Inflammatory macrophage (primary cell): ENCODE measurements at places on chromosomes 2 and 18.

DNA sequence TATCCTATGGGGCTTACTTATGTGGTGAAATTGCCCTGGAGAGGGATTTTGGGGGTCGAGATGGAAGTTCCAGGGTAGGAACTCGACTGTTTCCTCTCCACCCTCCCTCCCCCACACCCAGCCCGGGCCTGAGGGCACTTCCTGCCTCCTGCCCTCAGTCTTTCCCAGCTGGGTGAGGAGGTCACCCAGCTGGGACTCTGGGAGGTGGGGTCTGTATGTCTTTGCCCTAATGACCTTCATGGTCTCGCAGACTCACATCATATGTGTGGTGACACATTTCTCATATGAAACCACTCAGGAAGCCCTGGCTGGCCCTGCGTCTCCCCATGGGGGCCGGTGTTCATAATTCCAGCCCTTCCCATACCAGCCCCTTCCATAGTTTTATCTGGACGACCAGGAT lies 12.4 kb downstream of the ATOH8 start:
- DNase-seq: no peak

GRCh38 chr2:164992818-164993217 lies 37.5 kb upstream of the SLC38A11 start:
- peak; percentile 51 for DNase-seq

DNA sequence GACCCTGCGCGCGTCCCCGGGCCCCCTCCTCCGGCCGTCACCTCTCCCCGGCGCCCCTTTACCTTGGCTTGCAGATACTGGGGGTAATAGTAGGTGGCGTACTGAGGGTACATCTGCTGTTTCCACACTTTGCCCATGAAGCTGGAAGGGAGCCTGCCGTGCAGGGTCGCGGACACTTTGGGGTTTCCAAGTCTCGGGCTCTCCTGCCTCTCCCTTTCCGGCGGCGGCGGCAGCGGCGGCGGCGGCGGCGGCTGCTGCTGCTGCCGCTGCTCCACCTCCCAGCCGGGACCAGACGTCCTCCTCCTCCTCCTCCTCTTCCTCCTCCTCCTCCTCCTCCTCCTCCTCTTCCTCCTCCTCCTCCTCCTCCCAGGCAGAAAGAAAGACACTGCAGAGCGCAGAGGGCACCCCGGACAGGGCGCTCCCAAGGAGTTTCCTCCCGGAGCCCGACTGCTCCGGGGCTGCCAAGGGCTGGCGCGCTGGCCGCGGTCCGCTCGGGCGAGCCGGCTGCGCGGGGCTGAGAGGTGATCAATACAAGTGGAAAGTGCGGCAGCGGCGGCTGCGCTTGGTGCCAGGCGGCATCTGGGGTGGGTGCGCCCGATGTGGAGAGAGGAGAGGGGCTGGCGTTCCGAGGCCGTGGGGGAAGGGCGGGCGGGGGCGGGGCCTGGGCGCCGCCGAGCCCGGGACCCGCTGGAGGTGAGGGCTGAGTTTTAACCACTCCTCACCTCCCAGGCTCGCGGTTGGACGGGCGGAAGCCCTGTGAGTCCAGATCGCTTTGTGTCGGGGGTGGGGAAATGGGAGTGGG lies at the start of gene RBMS1:
TSS of gene RBMS1 (minus strand) at position 581 of the 802 bp plus-strand sequence. CDS start at position 137, 444 bp downstream.
- DNase-seq: peak; percentile 42

DNA sequence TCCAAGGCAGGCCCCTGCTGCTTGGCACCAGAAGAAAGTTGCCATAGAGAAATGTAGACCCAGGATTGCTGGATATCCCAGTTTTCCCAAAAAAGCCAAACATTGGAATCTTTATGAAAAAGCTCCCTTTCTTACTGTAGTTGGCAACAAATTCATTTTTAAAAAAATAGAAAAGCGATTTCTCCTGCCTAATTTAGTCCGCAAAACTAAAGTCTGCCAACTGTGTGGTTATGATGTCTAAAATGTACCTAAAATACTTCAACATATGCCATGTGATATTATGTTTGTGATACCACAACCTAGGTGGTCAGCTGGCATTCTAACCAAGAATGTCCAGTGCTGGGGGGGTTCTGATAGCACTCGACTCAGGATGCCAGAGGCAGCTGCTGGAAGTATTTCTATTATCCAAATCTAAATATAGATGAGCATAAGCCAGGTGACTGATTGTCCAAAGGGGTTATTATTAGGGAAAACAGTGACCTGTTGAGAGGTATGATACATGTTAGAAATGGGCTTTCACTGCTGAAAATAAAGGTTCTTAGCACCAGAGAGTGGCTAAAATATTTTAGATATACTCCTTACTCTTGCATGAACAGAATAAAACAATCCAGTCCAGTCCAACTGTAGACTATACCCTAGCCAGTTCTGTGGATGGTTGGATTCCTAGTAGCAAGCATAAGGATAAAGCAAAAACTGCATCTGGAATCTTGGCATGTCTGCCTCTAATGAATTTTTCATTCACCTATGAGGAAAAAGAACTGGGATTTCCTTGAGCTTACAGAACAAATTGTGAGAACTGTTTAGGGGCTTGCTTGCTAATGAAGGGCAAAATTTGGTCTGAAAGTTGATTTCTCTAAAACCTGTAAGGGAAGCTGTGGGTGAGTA lies 101.7 kb downstream of the STK39 start:
- no peak for DNase-seq

GRCh38 chr2:2901384-2902345 lies 476.0 kb downstream of the EIPR1 start:
- no peak for DNase-seq

- DNase-seq: no peak
These were observed 27.7 kb downstream of the ITGA6 start for GRCh38 chr2:172455121-172455515.

DNA sequence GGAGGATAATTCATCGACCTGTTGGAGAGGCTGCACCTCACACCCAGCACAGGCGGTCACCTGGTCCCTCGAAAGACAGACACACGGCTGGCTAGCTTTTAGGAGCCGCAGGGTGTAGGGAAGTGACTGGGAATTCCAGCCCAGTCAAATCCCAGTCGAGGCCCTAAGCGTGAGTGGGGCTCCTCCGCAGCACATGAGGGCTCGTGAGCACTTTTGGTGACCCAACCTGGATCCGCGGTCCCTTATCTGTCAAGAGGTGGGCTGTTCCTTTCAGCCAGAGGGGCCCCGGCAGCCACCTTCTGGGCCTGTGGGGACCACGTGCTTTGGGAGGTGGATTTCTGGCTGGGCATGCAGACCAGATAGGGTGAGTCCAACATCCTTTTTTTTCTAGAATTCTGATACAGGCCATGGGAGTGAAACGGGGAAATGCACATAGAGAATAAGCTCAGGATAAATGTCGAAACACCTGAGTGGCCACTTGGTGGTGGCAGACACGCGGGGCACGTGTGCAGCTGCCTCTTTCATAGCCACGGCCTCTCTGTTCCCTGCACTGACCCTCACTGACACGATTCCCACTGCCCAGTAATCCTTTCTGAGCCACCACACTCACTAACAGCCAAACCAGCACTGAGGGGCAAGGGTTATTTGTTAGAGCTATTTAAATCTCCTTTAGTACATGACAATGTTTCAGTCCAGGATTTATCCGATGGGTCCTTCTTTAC lies 148.4 kb upstream of the PXDN start:
- no peak for DNase-seq

GRCh38 chr18:57915248-57915647 lies 112.1 kb upstream of the ATP8B1 start:
- DNase-seq: no peak

DNA sequence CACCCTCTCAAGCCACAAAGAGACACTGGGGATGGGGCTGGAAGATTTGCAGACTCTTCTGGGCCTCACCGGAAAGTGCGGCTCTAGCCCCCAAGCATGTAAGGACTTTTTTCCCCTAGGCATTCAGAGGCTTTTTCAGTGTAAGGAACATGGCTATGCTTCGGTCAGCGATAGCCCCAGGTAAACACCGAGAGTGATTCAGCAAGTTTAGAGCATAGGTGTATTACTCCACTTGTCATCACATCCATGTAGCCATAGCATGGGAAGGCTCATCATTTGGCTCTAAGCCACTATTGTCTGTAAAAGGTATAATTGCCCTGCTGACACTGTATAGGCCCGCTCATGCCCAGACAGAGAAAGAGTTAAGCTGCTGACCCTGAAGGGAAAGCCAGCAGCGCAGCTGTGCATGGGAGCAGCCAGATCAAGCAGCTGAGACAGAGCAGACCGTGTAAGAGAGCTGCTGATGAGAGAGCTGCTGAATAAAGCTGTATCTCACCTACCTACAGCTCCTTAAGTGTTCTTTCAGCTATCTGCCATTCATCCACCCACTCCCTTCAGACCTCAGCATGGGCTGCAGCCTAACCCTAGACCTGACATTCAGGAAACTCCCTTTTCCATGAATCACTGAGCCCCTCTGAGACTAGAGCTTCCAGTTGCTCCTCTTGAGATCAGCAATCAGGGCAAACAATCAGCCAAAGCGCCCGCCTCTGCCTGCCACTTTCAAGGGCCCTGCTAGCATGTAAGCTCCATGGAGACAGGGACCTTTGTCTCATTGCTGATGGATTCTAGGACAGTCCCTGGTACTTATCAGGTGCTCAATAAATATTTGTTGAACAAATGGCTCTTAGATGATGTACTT lies 25.5 kb downstream of the LGALSL start:
- no peak for DNase-seq

DNA sequence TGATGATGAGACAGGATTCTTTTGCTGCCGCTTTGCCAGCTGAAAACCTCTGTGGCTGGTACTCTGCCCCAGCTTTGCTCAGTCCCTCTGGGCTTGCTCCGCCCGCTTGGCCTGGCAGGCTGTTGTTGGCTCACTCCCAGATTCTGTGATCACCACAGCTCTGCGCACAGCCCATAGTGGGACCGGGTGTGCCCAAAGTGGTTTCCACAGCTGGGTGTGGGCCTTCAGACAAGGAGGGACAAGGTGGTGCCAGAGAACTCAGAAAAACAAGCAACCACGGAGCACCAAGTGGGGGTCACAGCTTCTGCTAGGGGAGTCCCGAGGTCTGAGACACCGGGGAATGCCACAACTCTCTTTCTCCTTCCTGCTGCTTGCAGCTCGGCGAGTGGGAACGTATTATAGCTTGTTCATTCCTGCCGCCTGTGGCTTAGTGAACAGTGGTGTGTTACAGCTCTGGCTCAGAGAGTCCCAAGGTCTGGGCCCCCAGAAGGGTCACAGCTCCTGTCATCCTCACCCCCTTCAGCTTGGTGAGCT lies 9.2 kb upstream of the KYNU start:
- peak; percentile 82 for DNase-seq

GRCh38 chr2:38747819-38748218 lies 3.3 kb downstream of the SRSF7 start:
- no peak for DNase-seq

GRCh38 chr2:145807554-145807953 lies 1287.6 kb upstream of the ZEB2 start:
- no peak for DNase-seq

DNA sequence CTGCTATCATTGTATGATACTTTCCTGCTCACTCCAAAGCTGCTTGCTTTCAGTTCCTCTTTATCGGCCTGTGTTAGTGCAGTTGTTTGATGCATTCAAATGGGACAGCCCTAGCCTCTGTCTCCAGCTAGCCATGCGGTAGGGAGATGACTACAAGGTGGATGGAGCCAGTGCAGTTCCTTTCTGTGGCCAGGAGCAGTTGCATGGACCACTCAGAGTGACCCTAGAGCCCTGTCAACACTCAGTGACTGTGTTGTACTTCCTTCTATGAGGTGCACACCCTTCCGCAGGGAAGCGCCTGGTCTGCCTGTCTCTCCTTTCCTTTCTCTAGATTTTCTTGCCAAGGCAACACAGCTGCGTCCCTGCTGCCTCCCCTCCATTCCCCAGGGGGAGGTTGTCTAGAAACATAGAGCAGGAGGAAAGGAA lies 33.8 kb downstream of the KCNS3 start:
- DNase-seq: no peak

DNA sequence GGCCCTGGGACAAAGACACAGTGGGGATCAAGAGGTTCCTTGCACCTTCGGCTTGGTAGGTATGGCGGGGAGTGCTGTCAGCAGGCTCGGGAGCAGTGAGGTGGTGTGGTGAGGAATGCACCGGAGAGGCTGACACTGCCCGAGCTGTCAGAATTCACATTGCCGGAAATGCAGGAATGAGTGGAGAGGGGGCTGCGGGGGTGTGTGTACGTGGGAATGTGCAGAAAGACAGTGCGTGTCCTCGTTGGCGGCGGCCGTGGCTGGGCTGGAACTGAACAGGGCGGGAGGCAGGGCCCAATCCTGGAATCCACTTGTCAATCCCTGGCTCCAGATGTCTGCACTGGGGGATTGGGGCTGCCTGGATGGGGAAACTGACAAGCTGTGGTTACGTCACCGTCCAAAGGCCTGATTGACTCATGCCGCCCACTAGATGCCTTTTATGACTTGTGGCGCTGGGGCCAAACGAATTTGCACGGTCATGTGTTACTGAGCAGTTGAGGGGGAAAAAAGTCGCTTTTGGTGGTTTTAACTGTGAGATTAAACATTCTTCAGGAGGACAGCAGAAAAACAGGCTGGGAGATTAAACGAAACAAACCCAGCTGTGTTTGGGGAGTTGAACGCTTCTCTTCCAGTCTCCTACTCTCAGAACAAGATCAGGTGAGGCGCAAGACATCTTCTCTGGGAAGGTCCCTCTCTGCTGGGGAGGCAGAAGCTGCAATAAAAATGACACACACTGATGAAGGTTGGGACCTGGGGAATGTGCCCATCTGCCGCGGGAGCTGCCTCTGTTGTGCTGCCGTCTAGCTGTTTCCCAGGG lies 189.4 kb upstream of the GLI2 start:
- DNase-seq: peak; percentile 64

GRCh38 chr2:99190548-99190947 lies 9.6 kb downstream of the MRPL30 start:
- DNase-seq: no peak

DNA sequence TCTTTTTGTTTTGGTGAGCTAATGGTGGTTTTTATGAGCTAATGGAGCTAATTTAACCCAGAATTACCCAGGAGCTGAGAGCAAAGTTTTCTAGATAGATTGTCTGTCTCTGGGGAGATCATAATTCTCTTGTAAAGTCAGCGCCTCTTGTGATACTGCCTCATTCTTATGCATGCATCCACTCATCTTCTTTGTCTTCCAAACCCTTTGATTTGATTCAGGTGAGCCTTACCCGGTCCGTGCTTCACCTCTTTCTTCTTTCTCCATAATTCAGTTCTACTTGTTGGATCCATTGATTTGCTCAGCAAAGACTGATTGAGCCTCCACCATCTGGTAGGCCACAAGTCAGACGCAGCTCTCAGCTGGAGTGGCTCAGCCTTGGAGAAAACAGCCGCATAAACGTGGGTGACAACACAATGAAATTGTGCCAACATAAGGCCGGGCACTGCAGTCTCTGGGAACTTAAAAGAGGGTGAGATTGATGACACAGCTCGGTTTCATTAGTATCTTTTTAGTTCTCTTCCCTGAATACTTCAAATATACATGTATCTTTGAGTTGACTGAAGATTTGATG lies 158.5 kb upstream of the SH3BP4 start:
- no peak for DNase-seq

- DNase-seq: no peak
These were observed 162.3 kb upstream of the VRK2 start for GRCh38 chr2:57884281-57884680.

GRCh38 chr18:49596687-49597086 lies 34.8 kb downstream of the LIPG start:
- no peak for DNase-seq
